ENCODE measurements at places on chromosomes 2 and 18.
A peak's percentile ranks its signal among the peaks of the same experiment; 100 is the strongest.

DNA sequence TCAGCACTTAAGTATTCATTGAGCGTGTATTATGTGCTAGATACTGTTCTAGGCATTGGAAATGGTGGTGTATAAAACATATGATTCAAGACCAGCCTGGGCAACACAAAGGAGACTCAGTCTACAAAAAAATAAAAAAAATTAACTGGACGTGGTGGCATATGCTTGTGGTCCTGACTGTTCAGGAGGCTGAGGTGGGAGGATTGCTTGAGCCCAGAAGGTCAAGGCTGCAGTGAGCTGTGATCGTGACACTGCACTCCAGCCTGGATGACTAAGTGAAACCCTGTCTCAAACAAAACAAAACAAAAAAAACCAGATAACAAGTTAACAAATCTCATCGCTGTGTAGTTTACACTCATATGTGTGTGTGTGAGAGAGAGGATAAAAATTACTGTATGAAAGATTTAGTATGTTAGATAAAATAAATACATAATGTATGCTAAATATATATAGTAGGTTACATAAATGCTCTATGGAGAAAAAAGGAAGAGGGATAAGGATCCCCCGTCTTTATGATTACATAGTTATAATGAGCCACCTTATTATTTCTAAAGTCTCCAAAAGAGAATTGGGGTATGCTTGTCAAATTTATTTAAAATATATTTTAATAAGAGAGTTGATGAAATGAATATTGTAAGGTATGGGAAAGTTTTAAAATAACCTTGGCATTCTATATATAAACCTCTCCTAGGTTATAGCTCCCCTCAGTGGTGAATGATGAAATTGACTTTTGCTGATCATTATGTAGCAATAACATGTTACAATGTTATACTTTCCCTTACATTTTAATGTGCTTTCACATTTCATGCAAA lies 69.2 kb downstream of the EHBP1 start:
- peak; percentile 23 for DNase-seq

DNA sequence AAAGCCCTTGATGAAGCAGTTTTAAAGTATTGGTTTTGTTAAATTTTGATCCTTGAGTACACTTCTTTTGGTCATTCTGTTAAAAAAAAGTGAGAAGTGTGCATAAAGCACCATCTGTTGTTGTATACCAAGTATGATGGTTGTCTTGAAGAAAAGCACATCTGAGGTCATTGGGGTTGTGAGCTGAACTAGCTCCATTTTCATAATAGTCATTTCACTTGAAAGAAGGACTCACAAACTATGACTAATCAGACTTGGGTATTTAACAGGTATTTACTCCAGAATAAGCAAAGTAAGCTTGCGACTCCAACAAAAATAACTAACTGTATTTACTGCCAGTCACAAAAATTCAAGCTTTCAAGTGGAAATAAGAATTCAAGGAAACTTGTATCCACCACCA lies 35.1 kb downstream of the CHN1 start:
- DNase-seq = no peak

DNA sequence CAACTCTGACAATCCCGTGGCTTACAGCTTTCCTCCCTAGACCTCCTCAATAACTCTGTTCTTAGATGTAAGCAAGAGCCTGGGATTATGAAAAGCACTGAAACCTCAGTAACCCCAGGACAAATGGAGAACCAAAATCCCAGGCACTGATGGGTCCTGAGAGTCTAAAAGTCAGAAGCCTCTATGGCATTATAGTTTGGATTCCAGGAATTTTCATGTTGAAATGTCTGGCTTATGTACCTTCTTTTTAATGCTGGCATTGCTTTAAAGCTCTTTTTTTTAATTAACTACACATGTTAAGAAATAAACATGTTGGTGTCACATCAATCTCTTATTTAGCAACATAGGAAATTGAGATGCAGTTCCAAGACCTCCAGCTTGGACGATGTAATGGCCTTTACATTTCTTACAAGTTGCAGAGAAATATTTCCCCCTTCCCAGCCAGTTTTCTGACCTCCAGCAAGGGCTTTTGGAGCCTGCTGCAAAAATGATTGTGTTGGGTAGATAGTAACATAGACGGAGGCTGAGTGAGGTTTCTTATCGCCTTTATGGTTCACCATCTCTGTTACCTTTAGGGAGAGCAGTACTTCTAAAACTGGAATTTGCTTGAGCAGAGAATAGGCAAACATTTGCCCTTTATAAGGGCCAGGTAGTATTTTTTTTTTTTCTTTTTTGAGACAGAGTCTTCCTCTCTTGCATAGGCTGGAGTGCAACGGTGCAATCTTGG lies 84.8 kb upstream of the RASGRP3 start:
- no peak for DNase-seq

- DNase-seq = no peak
Measured at GRCh38 chr2:237739101-237739500, 59.5 kb upstream of the RBM44 start.

DNA sequence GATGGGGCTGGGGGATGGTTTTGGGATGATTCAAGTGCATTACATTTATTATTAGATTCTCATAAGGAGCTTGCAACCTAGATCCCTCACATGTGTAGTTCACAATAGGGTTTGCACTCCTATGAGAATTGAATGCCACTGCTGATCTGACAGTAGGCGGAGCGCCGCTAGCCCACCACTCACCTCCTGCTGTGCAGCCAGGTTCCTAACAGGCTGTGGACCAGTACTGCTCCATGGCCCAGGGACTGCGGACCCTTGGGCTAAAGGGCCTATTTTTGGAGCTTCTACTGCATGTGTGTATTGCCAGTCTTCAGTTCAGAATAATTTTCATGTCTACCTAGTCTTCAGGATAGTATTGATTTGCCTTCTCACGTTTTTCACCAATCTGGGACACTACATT lies 165.3 kb upstream of the TWIST2 start:
- no peak for DNase-seq

GRCh38 chr2:185522472-185522871 lies 216.1 kb upstream of the FSIP2 start:
- DNase-seq = no peak

DNA sequence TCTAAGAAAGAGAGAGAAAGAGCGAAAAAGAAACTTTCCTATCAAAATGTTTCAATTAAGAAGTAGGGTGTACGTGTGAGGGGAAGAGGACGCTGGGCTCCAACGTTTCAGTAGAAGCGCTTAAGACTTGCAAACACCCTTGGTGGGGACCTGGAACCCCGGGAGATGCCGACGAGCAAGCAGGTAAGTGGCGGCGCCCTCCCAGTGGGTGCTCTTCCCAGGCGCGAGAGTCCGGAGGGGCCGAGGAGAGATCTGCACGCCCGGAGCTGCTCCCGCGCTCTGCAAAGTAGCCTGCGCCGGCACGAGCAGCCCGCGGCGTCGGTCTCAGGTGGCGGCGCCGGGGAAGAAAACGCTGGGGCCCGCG lies 678 bp upstream of the OTX1 start:
- DNase-seq = peak; percentile 69

DNA sequence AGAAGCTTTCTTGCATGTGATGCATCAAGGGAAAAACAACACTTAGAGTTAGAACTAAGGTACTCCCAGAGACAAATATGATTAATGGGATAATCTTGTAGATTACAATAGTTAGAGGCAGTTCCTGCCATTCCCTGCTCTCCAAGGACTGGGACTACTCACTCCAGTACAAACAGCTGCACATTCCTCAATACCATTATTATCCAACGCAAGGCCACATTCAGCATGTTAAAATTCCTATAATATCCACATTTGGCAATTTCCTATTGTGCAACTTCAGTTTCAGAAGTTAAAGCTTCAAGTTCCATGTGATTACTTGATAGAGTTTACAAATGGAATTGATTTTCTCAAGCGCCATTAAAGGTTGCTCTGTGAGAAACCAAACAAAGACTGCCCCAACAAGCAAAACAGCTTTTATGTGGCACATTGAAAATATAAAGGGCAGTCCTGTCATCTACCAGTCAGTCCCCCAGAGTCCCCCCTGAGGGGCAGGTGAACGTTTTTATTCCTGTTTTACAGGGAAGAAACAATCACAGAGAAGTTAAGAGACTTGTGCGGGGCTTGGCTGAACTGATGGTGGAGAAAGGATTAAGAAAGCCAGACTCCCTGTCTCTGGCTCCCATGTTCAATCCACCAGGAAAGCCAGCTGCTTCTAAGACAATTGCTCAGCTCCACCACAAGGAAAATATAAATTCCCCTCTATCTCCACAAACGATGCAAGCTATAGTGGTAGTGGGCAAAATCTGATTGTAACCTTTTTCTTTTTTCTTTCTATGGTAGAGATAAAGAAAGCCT lies 72.6 kb downstream of the TXNL1 start:
- no peak for DNase-seq

- DNase-seq = no peak
Measured at GRCh38 chr2:161713706-161714105, 89.5 kb downstream of the SLC4A10 start.

- DNase-seq = no peak
Measured at GRCh38 chr2:69097148-69097610, 84.2 kb downstream of the ANTXR1 start.

DNA sequence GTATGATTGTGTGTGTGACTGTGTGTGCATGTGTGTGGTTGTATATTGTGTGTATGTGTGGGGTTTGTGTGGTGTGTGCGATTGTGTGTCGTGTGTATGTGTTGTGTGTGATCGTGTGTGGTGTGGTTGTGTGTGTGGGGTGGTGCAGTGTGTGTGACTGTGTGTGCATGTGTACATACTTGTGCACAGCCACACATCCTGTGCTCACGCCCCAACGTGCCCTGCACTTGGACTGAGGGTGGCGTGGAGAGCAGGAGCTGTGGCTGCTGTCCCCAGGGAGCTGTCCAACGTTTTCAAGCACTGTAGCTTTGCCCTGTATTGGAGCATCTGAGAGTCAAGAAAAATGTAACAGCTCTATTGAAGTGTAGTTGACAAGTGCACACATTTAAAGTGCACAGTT lies 243.2 kb upstream of the HDAC4 start:
- DNase-seq = no peak

GRCh38 chr2:224883172-224883516 lies 159.1 kb downstream of the DOCK10 start:
- DNase-seq = no peak

DNA sequence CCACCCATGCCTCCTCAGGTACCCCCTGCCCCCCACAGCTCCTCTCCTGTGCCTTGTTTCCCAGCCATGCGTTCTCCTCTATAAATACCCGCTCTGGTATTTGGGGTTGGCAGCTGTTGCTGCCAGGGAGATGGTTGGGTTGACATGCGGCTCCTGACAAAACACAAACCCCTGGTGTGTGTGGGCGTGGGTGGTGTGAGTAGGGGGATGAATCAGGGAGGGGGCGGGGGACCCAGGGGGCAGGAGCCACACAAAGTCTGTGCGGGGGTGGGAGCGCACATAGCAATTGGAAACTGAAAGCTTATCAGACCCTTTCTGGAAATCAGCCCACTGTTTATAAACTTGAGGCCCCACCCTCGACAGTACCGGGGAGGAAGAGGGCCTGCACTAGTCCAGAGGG lies 803 bp upstream of the DES start:
- no peak for DNase-seq

DNA sequence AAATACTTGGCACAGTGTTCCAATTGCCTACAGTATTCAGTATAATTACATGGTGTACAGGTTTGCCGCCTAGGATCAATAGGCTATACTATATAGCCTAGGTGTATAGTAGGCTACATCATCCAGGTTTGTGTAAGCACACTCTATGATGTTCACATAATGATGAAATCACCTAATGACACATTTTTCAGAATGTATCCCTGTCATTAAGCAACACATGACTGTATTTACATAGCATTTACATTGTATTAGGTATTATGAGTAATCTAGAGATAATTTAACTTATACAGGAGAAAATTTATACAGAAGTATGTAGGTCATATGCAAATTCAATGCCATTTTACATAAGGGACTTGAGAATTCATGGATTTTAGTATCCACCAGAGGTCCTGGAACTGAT lies 35.4 kb downstream of the SCN7A start:
- no peak for DNase-seq

GRCh38 chr2:85888020-85888683 lies 638 bp downstream of the ST3GAL5 start:
- no peak for DNase-seq

DNA sequence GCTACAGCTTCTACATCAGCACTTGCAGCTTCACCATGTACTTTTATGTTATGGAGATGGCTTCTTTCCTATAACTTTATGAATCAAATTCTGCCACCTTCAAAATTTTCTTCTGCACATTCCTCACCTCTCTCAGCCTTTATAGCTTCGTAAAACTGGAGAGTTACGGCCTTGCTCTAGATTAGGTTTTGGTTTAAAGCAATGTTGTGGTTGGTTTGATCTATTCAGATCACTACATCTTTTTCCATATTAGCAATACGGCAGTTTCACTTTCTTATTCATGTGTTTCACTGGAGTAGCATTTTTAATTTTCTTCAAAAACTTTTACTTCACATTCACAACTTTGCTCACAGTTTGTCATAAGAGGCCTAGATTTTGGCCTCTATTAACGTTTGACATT lies 242.9 kb upstream of the GYPC start:
- no peak for DNase-seq

GRCh38 chr2:152648336-152648735 lies 68.9 kb downstream of the PRPF40A start:
- no peak for DNase-seq

DNA sequence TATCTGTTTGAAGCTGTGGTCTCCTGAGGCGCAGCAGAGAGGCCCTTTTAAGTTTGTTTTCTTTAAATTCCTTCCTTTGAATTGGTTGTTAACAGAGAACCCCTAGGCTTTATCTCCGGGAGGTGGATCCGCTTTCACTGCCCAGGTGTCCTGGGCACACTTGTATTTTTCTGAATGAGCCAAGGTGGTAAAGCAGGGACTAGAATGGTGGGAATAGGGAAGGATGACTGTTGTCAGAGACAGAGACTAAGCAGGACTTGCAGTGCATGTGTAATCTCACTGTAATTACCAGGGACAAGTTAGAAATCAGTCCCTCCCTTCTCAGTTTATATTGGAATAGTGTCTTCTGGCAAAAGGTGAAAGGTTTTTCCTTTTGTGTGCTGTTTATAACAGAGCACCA lies 72.8 kb downstream of the PHLPP1 start:
- DNase-seq = no peak
